ENCODE measurements at places on chromosomes 11 and 22.
A peak's percentile ranks its signal among the peaks of the same experiment; 100 is the strongest.

- DNase-seq: peak; percentile 13
Observed at GRCh38 chr11:112588252-112588694, 327.6 kb upstream of the PLET1 start.

- DNase-seq: no peak
Observed at GRCh38 chr22:35894464-35894878, 134.2 kb downstream of the RBFOX2 start.

GRCh38 chr11:87572881-87573280 is 535.1 kb downstream of the TMEM135 start:
- no peak for DNase-seq

GRCh38 chr11:4040461-4040860 is 54.1 kb upstream of the RRM1 start:
- no peak for DNase-seq

- no peak for DNase-seq
Observed at GRCh38 chr11:89184021-89184420, 6.3 kb downstream of the TYR start.

- DNase-seq: no peak
Observed at GRCh38 chr22:19776433-19777031, 16.0 kb downstream of the TBX1 start.

GRCh38 chr11:26095340-26095739 is 236.6 kb upstream of the ANO3 start:
- no peak for DNase-seq

DNA sequence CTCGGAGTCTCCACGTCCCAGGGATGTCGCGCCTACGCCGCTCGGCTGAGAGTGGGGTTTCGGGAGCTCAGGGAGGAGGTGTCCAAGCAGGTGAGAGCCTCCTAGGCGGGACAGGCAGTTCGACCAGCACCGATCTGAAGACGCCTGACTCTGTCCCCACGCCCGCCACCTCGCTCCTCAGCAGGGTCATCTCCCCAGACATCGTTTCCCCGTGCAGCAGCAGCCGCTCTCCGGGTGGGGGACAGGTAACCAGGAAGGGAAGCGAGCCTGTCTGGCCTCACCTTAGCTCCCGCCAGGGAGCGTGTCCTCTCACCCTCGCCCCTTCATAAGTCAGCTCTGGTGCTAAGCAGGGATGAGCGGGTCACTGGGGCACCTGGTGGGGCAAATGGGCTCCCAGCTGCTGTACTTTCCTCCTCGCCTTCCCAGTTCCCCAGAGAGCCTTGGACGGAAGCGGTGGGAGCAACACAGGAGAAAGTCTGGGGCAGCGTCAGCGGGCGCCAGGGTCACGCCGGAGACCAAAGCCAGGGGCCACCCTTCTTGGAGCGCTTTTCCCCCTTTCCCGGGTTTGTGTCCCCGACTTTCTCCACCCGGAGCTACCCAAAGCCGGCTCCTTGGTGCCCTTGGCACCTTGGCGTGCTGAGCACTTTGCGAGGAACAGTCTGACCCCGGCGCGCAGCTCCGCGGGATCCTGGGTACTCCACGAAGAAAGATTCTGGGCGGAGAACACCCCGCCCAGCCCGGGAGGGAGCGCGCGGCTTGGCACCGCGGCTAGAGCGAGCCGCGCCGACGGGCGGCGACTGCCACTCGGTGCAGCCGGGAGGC is 1.6 kb downstream of the SPON1 start:
- DNase-seq: no peak

DNA sequence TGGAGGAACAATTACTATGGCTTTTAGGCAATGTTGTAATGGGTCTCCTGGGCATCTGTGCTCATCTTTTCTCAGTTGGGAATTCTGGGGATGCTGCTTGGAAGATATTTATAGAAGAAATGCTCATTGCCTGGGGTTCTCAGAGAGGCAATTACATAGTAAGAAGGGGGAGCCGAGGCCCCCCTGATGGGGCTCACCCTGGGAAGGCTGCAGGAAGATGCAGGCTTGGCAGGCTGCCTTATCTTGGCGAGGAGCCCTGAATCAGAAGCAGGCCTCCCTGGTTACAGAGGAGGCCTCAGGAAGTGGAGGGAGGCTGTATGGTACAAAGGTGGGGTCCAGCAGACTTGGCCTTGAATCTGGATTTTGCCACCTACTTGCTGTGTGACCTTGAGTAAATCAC is 60.6 kb upstream of the CRYBB3 start:
- no peak for DNase-seq

GRCh38 chr22:48531761-48532435 is 1295.8 kb downstream of the BRD1 start:
- no peak for DNase-seq

GRCh38 chr11:57566005-57566904 is 1.2 kb downstream of the UBE2L6 start:
- DNase-seq: peak; percentile 25

DNA sequence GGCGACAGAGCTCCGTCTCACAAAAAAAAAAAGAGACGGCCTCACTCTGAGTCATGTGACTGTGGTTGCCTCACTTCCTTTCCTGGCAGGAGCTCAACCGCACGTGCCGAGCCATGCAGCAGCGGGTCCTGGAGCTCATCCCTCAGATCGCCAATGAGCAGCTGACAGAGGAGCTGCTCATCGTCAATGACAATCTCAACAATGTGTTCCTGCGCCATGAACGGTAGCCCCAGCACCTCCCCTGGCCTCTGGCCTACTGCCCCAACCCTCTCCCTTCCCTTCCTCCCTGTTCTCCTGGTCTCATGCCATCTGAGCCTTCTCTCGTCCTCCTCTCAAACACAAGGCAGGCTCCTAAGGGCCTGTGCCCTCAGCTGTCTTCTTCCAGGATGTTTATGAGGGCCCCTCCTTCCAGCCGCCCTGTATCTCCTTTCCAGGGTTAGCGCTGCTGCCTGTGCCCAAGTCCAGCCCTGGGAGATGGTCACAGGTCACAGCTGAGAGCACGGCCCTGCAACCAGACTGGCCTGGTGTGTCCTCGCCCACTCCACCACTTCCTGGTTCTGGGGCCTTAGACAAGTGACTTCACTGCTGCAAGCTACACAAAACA is 30.7 kb downstream of the TOM1 start:
- DNase-seq: peak; percentile 35

DNA sequence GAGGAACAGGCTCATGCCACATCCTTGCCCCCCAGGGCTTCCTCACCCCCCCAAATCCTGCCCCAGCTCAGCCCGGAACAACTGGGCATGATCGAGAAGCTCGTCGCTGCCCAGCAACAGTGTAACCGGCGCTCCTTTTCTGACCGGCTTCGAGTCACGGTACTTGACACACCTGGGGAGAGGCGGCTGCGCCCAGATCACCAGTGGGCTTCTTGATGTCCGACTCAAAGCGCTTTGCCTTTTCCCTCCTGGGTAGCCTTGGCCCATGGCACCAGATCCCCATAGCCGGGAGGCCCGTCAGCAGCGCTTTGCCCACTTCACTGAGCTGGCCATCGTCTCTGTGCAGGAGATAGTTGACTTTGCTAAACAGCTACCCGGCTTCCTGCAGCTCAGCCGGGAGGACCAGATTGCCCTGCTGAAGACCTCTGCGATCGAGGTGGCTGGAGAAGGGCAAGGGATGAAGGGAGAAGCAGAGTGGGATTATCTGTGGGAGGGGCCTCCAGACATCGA is 3.5 kb downstream of the NR1H3 start:
- no peak for DNase-seq

- DNase-seq: no peak
Observed at GRCh38 chr11:113806406-113806805, 26.8 kb downstream of the CLDN25 start.

- no peak for DNase-seq
Observed at GRCh38 chr11:28104425-28104824, 3.5 kb downstream of the KIF18A start.

DNA sequence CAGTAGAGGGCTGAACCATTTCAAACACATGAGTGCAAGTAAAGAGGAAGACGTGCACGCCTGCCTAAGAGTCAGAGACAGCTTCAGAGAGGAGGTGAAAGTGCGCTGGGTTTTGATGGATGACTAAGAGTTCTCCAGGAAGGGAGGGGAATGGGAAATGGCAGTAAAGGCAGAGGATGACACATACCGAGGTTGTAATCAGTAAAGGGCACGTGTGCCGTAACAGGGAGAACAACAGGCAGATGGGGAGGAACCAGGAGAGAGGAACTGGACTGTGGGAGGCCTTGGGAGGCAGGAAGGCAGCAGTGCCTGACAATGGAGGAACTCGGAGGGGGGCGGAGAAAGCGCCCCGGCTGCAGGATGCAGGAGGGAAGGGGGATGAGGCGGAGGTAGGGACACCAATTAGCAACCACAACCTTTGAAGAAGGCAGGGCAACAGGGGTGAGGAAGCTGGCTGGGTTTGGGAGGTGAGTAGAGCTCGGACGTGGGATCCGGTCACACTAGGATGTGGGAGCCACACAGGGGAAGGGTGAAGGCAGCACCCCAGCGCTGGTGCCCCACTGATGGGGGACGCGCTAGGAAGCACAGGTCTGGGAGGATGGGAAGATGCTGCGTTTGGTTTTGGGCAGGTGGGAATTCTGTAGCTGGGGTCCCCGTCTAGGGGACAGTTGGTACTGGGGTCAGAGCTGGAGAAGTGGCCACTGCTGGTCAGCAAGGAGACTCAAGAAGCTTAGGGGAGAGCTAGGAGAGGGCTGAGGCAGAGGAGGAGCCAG is 67.4 kb downstream of the SCUBE1 start:
- no peak for DNase-seq

DNA sequence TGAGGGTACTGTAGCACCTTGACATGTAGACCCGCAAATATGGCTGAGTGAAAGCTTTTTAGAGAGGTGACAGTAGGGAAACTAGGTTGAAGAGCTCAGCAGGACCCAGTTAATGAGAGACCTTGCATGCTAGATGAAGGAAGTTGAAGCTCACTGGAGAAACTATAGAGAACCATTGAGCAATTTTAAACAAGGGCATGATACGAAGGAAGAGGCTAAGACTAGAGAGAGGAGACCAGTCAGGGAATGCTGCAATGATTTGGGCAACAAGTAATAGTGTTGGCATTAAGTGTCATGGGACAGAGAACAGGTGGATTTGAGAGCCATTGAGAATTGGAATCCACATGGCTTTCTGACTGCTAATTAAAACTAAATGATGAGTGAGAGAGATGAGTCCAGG is 4.1 kb downstream of the OLFML1 start:
- DNase-seq: no peak

- DNase-seq: no peak
Observed at GRCh38 chr11:123491241-123491640, 61.2 kb downstream of the GRAMD1B start.

All from activated T-cell treated with anti-CD3 and anti-CD28 coated beads, Interleukin-2, amount 50 U/mL, for 4 hours (primary cell).